ENCODE measurements at places on chromosomes 12 and 14.

DNA sequence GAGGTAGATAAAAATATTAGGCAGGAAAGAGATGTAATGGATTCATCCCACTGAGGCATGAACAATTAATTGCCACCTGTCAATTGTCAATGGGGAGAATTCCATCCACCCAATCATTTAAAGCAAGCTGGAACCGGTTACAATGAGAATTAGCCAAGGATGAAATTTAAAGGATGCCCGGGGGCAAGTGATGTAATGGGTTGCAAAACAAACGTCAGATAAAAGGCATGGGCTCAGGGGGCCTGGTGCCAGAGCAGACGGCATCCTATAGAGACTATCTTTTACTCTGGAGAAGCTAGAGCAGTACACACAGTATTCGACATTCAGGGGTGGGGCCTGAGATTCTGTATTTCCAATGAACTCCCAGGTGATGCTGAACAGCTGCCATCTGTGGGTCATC lies 80.5 kb upstream of the ZFP36L1 start:
- no peak for DNase-seq

DNA sequence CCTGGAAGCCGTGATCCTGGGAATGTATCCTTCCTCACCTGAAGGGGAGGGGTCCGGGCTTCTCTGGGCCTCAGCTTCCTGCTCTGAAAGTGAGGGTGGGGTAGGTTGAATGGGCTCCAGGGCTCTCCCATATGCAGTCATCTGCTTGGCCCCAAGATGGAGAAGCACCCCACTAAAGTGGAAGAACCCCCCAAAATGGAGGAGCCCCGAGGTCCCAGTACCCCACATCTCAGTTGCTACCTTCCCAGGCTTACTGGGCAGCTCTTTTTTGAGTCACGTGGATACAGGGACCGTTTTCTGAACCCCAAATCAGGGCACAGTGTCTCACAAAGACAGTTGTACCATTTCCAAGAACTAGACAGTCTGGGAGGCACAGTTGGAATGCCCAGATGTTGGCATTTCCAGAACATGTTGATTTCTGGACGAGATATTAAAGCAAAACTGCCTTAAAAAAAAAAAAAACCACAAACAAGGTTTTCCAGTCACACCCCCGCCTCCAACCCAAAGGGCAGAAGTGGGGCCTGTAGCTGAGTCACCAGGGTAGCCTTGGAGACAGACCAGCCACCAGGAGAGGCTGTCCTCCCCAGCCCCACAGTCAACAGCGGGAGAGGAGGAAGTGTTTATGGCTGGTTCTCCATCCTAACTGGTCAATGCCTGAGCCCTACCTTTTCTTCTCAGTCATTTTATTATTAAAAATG lies 12.1 kb downstream of the VASH1 start:
- no peak for DNase-seq

DNA sequence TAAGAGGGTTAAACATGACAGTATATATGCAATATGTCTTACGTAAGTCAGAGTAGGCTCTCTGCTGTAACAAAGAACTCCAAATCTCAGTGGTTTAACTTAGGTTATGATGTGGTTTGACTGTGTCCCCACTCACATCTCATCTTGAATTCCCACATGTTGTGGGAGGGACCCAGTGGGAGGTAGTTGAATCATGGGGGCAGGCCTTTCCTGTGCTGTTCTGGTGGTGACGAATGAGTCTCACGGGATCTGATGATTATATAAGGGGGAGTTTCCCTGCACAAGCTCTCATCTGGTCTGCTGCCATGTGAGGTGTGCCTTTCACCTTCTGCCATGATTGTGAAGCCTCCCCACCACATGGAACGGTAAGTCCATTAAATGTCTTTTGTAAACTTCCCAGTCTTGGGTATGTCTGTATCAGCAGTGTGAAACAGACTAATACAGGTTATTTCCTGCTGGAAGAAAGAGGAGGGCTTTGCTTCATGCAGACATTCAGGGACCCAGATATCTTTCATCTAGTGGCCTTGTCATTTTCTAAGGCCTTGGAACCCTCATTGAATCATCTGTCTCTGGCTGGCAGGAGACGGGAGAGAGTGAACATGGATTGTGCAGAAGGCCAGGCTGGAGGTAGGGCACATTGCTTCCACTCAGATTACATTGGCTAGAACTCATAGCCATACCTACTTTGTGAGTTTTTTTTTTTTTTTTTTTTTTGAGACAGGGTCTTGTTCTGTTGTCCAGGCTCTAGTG lies 96.1 kb downstream of the CRADD start:
- peak; percentile 56 for DNase-seq

GRCh38 chr12:74747305-74747704 lies 209.7 kb downstream of the ATXN7L3B start:
- no peak for DNase-seq

DNA sequence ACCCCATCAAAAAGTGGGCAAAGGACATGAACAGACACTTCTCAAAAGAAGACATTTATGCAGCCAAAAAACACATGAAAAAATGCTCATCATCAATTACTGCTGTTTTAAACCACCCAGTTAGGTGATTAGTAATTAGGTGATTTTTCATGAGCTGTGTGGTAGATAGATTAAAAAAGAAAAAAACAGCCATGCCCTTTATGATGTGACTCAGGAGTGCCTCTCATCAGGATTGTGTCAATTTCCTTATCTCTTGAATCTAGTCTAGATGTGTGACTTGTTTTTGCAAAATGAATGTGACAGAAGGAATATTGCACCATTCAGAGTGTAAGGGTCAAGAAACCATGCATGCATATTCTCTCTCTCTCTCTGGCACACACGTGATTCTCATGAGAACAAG lies 5.7 kb downstream of the OR10A7 start:
- no peak for DNase-seq

DNA sequence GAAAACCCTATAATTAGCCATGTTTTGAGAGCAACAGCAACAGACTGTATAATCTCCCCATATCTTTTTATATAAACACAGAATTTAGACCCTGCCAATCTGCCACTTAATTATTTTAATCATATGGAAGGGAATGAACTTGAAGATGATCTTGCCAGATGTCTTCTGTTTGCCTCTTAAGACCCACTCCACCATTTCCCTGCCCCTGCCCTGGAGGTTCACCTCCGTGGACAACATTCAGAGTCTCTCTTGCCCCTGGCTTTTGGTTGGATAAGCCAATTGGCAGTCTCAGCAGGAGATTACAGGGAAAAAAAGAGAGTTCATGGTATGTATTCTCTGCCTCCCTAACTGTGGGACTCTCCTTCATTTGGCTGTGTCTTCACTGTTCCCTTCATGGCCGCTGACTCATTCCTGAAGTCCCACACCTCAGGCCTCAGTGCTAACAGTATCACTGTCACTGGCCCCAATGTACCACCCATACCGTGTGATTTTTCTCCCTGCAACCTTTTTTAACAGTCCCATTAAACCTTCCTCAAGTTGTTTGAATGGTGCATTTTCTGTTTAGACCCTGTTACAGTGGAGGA lies 184.8 kb downstream of the PIK3C2G start:
- DNase-seq: no peak

GRCh38 chr12:130281153-130281799 lies 56.4 kb upstream of the PIWIL1 start:
- DNase-seq: peak; percentile 15

DNA sequence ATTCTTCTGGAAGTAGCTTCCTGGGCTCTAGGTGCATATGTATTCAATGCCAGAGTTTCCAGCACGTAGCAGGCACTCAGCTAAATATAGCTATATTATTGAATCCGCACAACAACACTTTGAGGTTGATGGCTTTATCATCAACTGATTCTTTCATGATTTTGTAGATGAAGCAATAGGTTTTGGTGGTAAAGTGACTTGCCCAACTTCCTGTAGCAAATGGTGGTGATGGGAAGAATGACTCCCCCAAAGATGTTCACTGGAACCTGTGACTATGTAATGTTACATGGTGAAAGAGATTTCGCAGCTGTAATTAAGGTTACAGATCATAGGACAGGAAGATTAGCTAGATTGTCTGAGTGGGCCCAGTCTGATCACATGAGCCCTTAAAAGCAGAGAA lies 3.2 kb downstream of the TDRD9 start:
- DNase-seq: no peak

DNA sequence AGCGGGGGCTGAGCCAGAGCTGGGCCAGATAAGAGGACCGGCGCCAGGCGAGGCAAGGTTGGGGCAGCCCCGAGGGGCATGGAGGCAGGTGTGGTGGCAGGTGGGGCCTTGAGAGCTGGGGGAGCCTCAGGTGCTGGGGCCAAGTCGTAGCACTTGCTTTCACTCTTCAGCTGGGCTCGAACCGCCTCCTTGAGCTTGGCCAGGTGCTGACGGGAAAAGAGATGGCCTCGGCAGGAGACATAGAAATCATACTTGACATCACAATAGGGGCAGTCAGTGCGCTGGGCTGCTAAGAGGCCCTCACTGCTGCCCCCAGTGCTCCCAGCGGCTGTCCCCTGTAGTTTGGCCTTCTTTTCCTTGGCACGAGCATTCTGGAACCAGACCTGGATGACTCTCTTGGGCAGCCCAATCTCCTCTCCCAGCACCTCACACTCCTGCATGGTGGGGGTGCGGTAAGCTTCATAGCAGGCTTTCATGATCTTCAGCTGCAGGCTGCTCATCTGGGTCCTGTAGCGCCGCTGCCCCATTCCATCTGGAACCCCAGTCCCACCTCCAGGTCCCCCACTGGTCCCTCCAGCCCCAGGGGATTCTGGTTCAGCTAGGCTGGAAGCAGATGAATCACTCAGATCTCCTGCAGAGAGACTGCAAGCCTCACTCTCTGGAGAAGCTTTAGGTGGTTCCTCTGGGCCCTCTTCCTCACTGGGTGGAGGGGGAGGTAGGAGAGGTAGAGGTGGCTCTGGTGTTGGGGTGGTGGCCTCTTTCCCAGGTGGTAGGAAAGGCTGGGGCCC lies 28.1 kb downstream of the ZFHX2 start:
- no peak for DNase-seq

GRCh38 chr12:131773582-131774221 lies 54.5 kb upstream of the MMP17 start:
- DNase-seq: no peak

DNA sequence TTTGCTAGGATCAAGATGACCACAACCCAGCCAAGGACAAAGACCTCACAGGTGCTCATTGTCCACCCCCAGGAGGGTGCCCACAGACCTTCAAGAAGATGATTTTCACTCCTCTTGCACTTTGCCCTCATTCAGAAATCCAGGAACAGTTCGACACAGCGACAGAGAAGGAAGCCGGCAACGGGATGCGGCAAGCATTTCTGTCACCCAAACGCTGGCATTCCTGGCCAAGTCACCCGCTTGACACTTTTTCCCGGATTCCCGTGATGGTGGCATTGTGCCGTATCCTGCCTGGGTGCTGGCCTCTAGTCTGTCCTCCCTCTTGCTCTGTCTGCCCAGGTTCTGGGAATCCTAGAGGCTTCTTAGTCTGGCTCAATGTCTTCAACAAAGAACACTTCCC lies 770.4 kb upstream of the ALG10B start:
- no peak for DNase-seq

DNA sequence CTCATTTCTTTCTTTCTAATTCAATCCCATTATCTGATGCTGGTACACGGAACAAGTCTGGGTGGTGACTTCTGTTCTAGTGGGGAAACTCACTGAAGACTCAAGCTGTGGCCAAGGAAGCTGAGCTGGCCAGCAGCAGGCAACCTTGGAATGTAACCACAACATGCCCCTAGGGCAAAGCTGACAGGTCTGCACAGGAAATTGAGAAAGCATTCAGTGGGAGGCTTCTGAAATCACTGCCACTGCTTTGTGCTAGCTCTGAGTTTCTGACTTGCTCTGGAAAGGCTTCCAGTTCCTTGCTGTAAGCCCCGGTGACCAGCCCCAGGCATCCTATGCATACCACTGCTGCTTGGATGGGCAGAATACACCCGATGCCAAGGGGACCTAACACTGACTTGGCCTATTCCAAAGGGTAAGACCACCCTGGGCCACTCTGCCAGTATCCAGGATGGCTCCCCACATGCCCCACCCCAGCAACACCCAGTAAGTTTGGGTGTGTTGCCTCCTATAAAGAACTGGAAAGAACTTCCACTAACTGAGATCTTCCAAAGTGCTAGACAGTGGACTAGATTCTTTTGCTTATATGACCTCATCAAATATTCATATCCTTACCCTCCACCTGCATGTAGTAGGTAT lies 84.5 kb upstream of the CDKN3 start:
- no peak for DNase-seq

DNA sequence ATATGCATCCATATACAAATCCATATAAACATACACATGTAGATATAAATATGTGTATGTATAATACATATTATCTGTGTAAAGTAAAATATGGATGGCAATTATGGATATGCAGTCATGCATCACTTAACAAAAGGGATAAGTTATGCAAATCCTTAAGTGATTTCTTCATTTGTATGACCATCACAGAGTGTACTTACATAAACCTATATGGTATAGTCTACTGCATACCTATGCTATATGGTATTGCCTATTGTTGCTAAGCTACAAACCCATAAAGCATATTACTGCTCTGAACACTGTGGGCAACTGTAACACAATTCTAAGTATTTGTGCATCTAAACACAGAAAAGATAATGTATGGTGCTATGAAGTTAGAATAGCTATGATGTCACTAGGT lies 227.2 kb downstream of the SLC6A15 start:
- DNase-seq: no peak

DNA sequence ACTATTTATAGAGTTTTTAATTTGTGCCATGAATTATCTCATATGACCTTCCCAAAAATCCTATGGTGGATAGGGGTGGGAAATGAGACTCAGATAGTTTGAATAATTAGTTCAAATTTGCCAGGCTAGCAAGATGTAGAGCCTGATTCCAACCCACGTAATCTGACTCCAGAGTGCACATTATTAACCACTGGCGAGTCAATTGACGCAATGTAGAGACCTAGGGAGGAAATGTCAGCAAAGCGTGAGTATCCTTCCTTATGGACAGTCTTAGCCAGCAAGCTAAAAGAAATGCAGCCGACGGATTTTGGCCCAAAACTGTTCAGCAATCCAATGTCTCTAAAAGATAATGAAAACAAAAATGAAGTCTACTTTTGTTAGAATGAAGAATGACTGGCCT lies 193.3 kb upstream of the KRR1 start:
- no peak for DNase-seq

- no peak for DNase-seq
Measured at GRCh38 chr12:8157484-8158198, 826 bp downstream of the ZNF705A start.

- no peak for DNase-seq
Measured at GRCh38 chr12:75341873-75342272, 7.4 kb downstream of the GLIPR1L1 start.

GRCh38 chr12:46572644-46573346 lies 200.2 kb upstream of the SLC38A2 start:
- DNase-seq: no peak

DNA sequence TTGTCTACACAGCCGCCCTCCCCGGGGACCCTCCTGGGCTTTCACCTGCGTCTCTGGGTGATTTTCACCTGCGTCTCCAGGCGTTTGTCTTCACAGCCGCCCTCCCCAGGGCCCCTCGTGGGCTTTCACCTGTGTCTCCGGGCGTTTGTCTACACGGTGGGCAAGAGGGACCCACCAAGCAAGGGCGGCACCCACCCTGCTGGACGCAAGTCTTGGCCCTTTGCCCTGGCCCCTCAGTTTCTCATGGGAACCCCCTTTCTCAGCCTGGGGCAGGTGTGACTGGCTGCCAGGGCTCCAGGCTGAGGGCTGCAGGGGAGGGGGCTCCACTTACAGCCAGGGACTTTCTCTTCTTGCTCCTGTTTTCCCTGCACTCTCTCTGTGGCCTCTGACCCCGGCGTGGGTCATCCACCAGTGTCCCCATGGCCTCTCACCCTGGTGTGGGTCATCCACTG lies 68.6 kb upstream of the GALNT9 start:
- no peak for DNase-seq

- DNase-seq: no peak
Measured at GRCh38 chr12:82930301-82930700, 243.6 kb downstream of the TMTC2 start.

All from activated T-cell treated with anti-CD3 and anti-CD28 coated beads for 24 hours (primary cell).